ENCODE measurements at places on chromosomes 5 and 9.

DNA sequence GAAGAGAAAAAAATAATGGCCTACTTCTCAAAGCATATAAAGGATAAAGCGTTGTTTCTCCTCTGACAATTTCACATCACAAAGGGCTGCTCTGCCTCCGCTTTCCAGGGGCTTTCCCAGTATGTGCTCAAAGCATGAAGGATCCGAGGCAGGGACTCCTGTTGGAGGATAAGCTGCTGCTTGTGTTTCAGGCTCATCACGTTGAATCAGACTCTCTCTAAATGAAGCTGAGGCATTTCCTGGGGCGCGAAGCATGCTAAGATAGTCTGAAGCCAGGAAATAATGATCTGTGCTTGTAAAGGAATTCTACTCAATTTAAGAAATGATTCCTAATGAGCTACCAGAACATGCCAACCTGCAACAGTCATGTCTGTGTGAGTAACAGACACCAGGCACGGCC, 97.5 kb downstream of the MARCHF11 start:
- DNase-seq: peak; percentile 24

GRCh38 chr9:6852243-6852963, 94.6 kb downstream of the KDM4C start:
- peak; percentile 30 for DNase-seq

- DNase-seq: peak; percentile 54
These were observed 34.4 kb downstream of the INSYN2B start for GRCh38 chr5:169945831-169946261.

GRCh38 chr5:140113180-140113698, 670 bp upstream of the PURA start:
- DNase-seq: no peak

GRCh38 chr9:13862654-13863053, 451.3 kb downstream of the NFIB start:
- no peak for DNase-seq

DNA sequence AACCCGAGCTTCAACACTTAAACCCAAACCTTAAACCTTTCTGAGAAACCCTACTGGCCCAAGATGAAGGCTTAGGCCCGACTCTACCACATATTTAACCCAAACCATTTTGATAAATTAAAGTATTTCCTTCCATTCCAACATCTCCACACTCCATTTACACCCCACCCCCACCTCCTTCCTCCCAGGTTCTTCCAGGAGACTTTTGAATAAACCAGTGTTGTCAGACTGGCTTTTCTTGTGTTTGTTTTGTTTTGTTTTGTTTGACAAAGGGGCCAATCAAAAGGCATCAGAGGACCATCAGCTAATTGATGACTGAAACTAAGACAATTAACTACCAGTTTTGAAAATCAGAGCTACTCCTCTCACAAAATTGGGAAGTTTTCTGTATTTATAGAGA, 4.6 kb upstream of the ZNF608 start:
- no peak for DNase-seq

DNA sequence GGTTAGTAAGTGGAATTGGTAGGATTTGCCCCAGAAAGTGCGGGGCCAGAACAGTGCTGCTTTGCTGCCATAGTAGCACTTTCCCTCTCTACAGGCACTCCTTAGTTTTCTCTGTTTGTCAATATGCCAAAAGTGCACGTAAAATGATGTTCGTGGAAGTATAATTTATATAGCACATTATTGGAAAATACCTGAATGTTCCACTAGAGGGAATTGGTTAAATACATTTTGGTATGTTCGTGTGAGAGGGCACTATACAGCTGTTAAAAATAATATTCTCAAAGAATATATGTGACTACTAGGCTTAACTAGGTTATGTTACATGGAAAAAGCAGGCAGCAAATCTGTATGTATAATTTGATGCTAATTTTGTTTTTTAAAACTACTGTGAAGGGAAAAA, 184.0 kb upstream of the GDNF start:
- DNase-seq: no peak

DNA sequence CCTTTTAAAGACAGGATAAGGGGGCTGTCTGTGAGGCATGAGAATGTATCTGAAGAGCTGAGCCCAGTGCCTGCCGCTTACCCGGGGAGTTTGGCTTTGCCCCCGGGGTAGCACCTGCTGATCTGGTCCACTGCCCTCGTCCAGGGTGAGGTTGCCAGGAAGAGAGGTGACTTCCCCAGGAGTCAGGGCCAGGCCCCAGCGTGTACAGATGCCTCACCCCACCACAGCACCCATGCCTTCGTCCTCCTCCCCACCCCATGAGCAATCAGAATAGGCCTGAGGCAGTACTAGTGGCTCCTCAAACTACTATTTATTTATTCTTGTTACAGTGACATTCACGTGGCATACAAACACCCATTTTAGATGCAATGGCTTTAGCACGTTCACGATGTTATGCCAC, 15.7 kb upstream of the AIF1L start:
- no peak for DNase-seq

DNA sequence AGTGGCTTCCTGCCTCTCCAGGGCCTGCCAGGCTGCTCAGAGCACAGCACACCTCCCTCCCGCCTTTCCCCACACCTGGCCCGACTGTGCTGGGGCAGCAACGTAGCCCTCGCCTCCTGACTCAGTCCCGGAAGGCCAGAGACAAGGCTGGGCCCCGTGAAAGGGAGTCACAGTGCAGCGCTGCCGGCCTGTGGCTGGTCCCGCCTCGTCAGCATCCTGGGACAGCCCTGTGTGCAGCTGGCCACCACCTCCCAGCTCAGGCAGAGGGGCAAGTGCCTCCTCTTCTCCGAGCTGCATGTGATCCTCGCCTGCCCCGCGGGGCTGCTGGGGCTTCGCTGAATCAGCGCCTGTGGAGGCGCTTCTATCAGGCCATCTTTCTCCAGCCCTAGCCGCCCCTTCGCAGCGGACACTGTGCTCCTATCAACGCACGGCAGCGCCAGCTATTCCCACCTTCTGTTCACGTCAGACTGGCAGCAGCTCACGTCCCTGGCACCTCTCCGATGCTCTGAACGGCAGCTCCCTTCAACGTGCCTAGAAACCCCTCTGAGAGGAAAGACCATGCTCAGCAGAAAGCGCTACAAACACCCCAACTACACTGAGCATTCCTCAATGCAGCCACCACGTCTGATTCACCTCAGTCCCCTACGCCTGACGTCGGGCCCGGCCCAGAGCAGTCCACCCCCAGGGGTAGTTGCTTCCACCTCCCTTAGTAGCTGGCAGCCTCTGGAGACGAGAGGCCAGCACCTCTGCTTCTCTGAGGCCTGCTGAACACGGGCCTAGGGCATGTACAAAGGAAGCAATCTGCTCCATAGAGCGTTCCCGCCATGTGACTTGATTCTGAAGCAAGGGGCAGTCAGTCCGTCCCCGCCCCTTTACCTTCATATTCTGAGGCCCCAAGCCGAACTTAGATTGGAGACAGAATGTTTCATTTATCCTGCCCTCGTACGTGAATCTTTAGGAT, 78.8 kb downstream of the GPR21 start:
- DNase-seq: no peak

Measured in kidney capillary endothelial cell (primary cell).